ENCODE measurements at places on chromosomes 2 and 18.

DNA sequence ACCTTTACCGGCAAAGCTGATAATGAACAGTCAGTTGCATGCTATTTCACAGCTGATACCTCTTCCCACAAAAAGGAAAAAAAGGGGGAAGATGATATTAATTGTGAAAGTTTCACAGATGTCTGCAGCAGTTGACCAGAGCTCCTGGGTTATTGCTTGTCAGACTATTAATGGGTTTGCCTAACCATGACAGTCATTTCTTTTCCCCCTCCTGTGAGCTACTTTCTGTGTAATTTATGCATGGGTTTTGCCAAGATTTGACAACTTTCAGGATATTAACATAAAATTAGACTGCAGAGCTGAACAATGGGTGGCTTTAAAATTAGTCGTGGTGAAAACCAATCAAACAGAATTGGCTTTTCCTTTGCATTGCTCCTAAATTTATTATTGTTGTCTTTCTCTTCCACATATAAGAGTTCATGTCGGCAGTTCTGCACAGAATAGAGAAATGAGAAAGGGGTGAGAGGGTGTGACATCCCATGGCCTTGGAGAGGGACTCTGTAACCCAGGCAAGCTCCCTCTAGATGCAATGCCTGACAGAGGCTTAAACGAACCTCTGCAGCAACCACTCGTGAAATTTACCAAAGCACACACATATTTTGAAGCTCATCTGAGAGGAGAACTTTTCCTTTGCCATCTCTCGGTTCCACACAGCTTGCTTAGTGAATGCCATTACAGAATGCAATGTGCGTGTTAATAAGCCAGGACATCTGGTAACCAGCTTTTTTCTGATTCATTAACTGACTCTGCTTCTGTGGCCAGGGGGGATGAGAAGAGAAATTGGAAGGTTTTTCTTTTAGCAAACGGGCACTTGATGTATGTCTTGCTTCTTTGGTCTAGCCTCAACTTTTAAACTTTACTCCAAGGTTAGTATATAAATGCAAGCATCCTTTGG lies 82.2 kb upstream of the ITGA4 start:
- no peak for DNase-seq

GRCh38 chr2:71380665-71381064 lies 49.1 kb downstream of the ZNF638 start:
- no peak for DNase-seq

DNA sequence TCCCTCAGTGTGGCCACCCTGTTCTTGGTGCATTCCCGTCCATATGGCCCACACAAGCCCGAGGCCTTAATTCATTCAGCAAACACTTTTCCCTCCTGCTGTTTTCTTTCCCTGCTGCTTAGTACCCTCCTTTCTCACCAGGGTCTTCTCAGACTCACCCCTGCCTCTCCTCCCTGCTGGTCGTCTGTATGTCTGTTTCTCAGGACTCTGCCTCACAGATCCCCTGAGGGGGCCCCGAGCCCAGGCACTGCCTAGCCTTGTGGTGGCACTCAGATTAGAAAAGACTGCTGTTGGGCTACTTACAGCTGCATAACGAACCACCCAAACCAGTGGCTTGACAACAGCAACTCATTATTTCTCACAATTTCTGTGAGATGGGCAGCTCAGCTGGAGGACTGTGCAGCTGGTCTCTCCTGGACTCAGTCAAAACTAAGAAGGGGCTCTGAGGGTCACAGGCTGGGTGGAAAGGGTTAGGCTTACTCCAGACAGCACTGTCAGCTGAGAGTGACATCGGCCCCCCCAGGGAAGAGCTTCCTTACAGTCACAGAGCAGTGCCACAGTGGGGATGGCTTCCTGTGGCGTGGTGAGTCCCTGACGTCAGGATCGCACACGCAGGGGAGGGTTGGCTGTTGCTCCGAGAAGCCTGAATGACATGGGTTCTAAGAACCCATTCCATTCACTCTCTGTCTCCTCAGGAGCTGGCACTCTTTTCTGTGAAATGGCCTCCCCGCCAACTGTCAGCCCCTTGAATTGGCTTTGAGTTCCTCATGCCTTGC lies 139.0 kb downstream of the UXS1 start:
- DNase-seq: no peak

- no peak for DNase-seq
Measured at GRCh38 chr2:186771850-186772463, 77.0 kb downstream of the ZSWIM2 start.

GRCh38 chr2:99801327-99801901 lies 311.6 kb upstream of the REV1 start:
- no peak for DNase-seq

GRCh38 chr2:17136877-17137276 lies 381.4 kb downstream of the RAD51AP2 start:
- peak; percentile 43 for DNase-seq

GRCh38 chr2:131032393-131032836 lies 60.8 kb downstream of the FAM168B start:
- no peak for DNase-seq

GRCh38 chr18:24208270-24209035 lies 69.6 kb downstream of the CABYR start:
- DNase-seq: no peak

DNA sequence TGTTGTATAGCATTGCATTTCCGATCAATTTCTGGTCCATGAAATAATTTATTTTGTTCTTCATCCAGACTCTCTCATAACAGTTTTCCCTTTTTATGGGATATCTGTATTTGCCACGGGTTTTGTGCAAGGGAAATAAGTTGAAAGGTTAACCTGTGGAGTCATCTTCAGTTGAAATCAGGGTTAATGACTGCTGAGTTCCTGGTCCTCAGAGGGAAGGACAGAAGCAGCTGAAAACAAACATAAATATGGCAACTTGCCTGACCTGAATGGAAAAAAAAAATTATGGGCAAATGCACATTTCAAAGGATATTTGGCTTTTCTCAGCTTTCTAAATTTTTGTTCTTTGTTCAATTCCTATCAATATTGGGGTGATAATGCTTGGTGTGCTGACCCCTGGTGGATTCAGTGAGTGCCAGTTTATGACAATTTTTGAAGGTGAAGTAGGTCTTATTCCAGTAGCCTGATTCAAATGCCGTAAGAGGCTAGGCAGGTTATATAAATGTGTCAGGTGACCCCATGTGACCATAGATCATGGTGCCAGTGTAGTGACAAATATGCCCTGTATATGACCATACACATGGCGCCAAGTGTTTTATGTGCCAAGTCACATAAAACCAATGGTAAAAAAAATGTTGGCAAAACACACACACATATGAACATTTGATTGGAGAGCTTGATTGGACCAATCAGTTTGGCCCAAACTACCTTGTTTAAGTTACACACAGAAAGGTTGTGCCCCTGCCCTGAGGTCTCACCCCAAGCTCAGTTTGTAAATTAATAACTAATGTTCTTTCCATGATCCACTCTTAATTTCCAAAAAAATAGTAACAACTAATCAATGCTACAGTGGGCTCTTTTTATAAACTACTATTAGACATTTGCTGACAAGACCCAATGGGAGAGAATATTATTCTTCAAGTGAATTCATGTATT lies 47.6 kb upstream of the FAM124B start:
- DNase-seq: no peak

DNA sequence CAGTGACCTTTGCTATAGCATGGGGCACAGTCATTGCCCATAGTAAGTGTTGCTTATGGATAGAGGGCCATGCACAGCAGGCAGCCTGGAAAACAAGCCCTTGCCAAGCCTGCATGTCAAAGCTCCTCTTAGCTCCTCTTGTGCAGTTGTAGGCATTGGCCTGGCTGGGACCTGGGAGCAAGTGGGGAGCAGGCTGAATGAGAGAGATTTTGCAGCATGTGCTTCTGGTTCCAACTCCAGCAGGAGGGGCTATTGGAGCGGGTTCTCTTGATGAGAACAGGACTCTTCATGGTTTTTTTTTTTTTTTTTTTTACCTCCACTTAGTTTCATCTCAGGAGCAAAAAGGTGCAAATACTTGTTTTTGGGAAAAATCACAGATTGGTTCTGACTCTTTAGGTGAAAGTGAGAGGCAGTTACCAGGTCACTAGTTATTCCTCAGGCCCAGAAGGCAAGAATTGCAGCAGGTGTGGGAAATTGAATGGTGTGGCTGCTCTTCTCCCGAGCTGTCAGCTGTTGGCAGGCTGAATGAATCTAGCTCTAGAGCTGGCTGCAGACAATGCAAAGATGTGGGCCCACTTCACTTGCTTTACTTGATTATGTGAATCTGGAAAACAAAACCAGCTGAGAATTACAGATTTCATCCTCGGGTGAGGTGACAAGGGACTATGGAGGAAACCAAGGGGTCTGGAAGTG lies 95.9 kb downstream of the MAP4K4 start:
- DNase-seq: no peak

DNA sequence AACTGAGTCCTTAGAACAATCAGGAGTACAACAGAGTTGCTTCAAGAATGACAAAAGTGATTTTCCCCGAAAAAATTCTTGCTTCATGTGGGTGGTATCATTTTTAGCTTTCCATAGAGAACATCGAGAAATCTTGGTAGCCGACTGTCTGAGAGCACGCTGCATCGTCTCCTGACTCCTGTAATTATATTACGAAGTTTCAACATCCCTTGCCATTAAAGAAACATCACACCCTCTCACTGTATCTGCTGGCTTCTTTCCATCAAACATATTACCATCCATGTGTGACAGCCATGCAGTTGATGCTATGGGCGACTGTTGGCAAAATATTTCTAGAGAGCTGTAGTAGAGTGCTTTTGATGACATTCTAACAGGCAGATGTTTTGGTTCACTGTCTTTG lies 311.2 kb downstream of the CMPK2 start:
- no peak for DNase-seq

GRCh38 chr2:145329971-145330370 lies 810.1 kb upstream of the ZEB2 start:
- DNase-seq: no peak

DNA sequence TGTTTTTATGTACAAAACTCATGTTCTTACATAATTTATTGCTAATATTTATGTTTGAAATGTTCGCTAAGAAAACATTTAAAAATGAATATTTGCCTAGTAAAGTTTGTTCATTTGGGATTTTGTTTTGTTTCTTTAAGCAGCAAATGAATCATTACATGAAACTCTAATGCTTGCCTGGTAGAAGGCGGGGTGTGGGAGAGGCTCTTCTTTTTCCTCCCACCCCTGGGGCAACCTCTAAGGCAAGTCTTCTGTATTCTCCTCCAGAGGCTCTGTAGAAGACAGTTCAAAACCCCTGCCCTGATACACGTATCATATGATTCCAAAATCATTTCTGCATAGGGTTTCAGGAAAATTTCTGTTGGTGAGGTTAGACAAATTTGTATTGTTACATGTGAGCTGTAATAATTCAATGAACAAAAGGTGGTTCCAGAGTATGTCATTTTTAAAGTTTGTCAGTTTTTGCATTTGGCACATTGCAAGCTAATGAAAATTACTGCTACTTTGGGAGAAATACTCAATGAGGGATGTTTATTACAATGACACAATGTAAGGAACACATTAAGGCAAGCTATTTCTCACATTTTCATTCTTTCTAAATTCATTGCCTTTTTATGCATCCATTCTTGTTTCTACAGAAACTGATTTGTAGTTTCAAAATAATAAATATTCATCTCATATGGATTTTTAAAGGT lies 302.3 kb upstream of the UBE2E3 start:
- no peak for DNase-seq

- peak; percentile 19 for DNase-seq
Measured at GRCh38 chr18:46293742-46294181, 189.6 kb downstream of the HAUS1 start.

GRCh38 chr2:237527766-237528165 lies 38.6 kb upstream of the PRLH start:
- no peak for DNase-seq

DNA sequence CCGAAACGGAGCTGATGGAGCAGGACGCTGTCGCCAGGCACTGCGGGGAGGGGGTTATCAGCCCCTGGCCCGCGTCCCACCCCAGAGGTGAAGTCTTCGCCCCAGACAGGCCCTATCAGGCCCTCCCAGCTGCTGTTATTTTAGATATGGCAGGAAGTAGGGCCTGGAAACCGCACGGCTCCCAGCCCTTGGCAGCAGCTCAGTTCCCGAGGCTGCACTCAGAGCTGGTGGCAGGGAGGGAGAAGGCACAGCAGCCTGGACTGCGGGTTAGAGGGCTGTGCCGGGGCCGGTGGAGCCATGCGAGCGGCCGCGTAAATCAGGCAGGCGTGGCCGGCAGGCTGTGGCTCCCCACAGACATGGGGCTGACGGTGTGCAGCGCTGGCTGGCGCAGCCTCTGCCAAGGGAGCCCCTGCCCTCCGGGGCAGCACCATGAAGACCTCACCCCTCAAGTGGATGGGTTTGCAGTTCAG lies 111.4 kb downstream of the NFATC1 start:
- peak; percentile 53 for DNase-seq

- DNase-seq: no peak
Measured at GRCh38 chr2:134141598-134142340, 112.1 kb upstream of the MGAT5 start.

GRCh38 chr2:176251928-176252327 lies 17.3 kb upstream of the MTX2 start:
- no peak for DNase-seq

GRCh38 chr2:68363721-68364120 lies 1.4 kb upstream of the PLEK start:
- no peak for DNase-seq

DNA sequence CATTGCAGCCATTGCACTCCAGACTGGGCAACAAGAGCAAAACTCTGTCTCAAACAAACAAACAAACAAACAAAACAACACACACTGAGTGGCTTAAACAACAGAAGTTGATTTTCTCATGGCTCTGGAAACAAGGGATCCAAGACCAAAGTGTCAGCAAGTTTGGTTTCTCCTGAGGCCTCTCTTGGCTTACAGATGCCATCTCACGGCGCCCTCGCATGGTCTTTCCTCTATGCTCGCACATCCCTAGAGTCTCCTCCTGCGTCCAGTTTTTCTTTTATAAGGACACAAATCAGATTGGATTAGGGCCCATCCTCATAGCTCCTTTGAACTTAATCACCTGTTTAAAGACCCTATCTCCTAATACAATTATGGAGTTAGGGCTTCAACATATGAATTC lies 133.4 kb upstream of the LRRTM1 start:
- DNase-seq: no peak

DNA sequence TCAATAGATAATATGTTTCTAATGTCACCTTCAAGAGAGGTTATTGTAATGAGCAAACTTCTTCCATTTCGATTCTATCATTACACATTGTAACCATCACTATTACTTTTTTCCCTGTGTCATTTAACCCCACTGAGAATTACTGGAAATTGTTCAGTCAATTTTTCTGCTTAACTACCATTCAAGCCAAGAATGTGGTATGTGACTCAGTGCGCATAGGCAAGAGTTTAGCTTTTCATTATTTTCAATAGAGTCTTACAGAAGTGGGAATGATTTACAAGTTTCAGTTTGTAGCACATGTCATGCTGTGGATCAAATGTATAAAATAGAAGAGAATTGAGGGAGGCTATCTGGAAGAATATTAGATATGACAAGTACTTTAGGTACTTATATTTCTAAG lies 34.3 kb upstream of the PIEZO2 start:
- DNase-seq: no peak

- DNase-seq: no peak
Measured at GRCh38 chr18:30920351-30920750, 122.2 kb downstream of the DSC3 start.

DNA sequence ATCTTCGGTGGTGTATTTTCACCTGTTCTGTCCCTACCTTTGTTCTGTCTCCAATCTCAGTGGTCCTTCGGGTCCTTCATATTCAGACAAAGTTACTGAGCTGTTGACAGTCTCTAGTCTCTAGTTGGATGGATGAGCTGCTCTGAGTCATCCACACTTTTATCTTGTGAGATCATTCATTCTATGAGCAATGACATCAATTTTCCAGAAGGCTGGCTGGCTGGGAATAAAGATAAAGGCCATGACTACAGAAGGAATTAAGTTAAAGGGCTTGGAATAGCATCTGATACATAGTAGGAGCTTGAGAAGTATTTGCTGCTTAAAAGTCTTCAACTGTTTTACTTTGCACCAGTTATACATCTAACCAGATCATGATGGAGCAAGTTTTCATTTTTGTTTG lies 43.1 kb upstream of the SLC39A10 start:
- peak; percentile 69 for DNase-seq

Data from muscle of arm (tissue), 14 donors.